ENCODE measurements at places on chromosomes 11 and 22.

DNA sequence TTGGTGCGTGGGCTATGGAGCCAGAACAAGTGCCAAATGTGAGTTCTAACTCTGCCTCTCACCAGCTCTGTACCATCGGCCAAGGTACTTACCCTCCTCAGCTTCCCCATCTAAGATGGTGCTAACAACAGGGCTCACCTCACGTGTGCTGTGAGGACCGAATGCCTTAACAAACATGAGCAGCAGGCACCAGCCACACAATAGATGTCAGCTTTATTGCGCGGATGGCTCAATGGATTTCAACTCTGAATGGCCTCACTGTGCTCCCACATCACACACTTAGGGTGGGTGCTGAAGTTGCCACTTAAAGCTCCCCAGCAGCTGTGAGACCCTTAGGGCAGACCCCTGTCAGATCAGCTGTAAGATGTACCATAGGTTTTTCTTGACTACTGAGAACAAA is 24.1 kb downstream of the RELT start:
- no peak for DNase-seq

DNA sequence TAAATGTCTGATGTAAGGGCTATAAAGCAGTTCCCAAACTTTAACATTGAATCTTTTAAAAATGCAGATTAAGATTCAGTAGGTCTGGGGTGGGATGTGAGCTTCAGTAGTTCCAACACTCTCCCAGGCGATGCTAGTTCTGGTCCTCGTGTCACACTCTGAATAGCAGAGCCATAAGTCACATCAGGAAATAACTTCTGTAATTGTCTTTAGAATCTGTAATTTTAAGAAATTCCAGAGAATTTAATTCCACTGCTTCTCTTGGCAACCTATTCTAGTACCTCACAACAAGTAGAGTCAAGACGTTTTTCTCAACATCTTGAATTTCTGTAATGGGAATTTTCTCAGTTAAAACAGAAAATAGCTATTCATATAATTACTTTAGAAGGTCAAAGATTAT is 223.1 kb downstream of the TMEM135 start:
- DNase-seq = no peak

- DNase-seq = peak; percentile 43
Observed at GRCh38 chr11:131186629-131187101, 183.8 kb upstream of the NTM start.

GRCh38 chr11:63564784-63565350 is 1.7 kb upstream of the PLAAT2 start:
- DNase-seq = peak; percentile 57

DNA sequence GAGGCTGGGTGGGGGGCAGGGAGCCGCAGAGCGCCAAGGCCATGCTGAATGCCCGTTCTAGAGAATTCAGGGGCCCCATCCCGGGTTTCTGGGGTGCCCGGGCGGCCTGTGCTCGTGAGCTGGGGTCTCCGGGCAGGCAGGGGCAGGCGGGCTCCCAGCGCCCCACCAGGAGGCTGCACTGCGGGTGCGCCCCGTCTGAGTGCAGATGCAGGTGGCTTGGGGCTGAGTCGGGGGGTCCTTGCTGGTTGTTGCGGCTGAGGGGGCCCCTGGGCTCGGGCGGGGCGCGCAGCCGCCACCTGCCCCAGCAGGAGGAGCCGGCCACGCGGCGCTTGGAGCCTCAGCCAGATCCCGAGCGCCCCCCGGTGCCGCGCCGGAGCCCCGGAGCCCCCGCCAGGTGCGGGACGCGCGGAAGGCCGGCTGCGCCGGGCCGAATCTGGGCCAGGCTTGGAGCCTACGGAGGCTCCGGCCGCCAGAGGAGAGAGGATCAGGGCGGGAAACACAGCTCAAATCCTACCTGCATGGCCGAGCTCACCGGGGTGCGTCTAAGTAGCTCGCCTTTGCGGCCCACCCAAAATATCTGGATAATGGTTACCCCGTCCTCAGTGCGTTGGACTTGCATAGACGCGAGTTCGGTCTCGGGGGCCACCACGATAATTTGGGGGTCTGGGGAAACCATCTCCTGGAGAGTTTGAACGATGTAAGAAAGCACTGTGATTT is 590 bp upstream of the IGF2 start:
- DNase-seq = peak; percentile 30

DNA sequence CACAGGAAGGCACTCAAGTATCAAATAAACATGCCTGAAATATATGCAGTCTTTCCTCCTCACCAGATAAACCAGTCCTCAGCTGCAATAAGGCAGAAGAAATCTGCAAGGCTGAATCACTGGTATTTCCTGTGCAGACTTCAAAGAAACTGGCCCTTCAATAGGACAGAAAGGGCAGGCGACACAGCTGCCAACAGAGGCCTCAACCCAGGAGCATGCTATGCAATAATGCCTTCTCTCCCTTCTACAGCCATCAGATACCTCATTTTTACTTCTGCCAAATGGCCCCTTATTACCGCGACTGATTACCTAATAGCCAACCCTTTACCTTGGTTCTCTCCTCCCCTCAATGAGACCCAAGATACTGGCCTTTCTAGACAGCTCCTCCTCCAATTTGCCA is 8.0 kb downstream of the NUMA1 start:
- DNase-seq = no peak

- no peak for DNase-seq
Observed at GRCh38 chr11:369336-370018, at the start of gene B4GALNT4. Gene B4GALNT4 (plus strand): TSS chr11:369499. CDS start chr11:369804, 305 bp downstream.

GRCh38 chr11:7889985-7890384 is 41.1 kb downstream of the OR10A6 start:
- DNase-seq = no peak

GRCh38 chr11:22115470-22116029 is 77.3 kb upstream of the ANO5 start:
- DNase-seq = no peak

- DNase-seq = no peak
Observed at GRCh38 chr11:132632641-132633124, 899.6 kb downstream of the OPCML start.

DNA sequence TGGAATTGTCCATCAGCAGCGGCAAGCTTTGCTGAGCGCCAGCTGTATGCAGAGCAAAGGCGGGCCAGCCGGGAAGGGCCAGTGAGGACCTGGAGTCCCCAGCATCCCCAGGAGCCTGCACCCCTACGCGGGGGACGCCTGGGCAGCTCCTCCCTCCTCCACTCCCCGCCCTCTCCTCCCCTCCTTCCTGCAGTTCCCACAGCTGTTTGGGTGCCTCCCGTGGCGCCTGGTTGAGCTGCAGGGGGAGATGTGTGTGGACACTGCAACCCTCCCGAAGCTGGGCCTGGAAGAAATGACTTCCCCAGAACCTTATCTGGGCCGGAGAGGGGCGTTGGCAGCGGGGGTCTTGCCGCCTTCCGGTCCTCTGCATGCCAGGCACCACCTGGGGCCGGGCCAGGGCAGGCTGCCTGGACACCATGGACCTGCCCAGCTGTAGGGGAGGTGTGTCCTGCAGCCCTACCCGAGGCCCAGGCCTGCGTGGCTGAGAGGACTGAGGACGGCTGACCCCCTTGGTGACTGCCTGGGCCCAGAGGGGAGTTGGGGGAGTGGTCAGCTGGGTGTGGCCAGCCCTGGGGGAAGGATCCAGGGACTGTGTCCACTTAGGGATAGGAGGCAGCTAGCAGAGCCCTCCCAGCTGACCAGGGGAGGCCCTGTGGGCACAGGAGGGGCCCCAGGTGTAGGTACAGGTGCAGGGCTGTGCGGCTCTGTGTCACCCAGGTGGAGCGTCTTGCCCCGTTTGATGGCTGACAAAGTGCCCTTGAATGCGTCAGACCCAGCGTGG is 16.8 kb upstream of the MUC6 start:
- DNase-seq = no peak

DNA sequence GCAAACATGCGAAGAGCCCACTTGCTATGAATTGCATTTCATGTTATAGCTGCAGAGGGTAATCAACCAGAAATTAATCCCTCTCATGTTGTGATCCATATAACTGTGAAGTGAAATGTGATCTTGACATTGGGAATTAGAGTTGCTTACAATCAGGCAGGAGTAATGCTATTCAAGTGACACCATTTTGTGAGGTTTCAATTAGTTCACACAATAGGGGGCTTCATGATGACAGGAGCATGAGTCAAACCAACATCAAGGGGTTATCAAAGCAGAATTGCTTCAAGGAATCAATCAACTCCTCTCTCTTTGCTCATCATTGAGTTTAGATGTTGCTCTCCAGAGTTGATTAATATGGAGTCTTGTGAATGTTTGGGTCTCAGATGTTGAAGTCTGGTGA is 1585.2 kb upstream of the TENM4 start:
- no peak for DNase-seq

- DNase-seq = no peak
Observed at GRCh38 chr11:45304111-45304991, 18.2 kb upstream of the SYT13 start.

DNA sequence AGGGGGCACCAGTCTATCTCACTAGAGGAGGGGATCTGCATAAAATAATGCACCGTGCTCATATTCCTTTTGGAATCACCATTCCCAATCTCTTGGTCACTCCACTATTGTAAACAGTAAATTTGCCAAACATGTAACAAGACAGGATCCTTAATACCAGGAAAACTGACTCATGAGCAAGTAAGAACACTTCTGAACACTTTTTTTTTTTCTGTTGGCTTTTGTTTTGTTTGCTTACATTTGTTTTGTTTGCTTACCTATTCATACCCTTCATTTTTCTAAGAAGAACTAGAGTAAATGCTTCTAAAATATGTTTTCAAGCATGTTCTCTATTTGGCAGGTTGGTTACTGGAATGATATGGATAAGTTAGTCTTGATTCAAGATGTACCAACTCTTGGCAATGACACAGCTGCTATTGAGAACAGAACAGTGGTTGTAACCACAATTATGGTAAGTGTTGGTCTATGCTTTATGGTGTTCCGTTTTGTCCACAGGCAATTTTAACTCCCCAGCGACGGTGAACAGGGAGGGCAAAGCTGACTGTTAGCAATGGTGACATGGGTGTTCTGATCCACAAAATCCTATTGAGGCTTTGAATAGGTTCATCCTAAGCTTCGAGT is 111.8 kb downstream of the MSANTD4 start:
- no peak for DNase-seq

- DNase-seq = no peak
Observed at GRCh38 chr11:66012371-66012945, 650 bp downstream of the CST6 start.

GRCh38 chr22:39264349-39265038 is 19.7 kb upstream of the PDGFB start:
- no peak for DNase-seq

- DNase-seq = peak; percentile 70
Observed at GRCh38 chr11:34492806-34493414, 20.7 kb downstream of the ELF5 start.

- DNase-seq = no peak
Observed at GRCh38 chr11:73478737-73479347, 102.6 kb downstream of the RELT start.

DNA sequence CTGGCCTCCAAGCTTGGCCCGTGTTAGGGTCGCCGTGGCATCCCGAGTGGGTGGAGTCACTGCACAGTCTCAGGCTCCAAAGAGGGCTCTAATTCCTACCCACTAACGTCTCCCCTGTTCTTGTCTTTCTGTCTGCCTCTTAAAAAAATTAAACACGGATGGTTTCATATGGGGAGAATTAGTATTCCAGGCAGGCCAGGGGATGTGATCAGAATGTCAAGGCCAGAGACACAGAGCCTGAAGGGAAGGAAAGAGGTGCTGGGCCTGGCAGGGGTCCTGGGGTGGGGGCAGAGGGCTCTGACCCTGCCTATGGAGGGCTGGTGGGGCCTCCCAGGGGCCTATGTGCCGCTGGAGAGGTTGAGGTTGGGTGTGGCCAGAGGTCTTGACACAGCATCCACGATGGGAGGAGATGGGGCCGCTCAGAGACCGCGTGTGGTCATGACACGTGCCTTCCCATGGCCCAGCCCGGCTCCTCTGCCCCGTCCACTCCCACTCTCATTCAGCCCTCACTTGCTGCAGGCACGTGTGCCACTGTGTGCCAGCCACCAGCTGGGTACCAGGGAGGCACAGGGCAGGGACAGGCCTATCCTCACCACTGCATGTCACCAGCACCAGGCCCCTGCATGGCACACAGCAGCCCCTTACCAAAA is 56.5 kb downstream of the FLRT1 start:
- DNase-seq = no peak

DNA sequence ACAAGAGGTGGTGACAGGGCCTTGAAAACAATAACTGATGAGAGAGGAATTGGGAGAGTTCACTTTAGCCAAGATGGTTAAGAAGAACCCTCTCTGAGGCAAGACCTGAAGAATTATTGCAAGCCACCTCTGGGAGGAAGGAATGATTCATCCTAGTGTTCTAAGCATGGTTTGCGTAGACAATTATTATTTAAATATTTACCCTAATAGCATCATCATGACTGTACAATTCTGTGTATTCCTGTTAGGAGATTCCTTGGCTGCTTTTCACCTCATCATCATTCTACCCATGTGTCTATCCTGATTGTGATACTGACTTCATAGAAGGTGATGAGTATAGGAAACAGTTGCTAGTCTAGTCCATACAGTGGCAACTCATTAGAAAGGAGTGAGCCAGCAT is 264.4 kb downstream of the DDX10 start:
- DNase-seq = no peak

- no peak for DNase-seq
Observed at GRCh38 chr11:48037709-48038468, 57.5 kb downstream of the PTPRJ start.

DNA sequence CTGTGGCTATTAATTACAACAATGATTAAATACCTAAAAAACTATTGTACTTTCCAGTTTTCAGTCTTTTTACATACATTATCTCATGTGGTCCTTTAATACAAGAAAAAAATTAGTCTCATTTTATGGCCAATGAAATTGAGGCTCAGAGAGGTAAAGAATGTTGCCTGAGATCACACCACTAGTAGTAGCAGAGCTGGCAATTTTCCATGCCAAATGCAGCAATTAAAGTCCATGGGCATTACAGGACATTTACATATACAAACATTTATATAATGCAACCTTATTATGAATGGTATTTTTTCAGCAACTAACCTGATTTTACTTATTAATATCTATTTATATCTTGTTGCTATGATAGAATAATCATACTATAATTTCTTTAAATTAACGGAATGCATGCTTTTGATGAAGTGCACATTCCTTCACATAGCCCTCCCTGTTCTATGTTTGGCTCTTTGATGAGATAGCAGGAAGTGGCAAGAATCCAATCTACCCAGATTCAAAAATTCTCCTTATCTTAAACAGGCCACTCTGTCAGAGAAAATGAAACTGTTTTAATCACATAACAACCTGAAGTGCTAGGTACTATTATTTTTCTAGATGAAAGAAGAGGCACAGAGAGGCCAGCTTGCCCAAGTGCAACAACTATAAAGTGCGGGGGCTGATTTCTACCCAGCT is 120.9 kb upstream of the LDLRAD3 start:
- DNase-seq = no peak

- DNase-seq = no peak
Observed at GRCh38 chr11:82038154-82038553, 695.5 kb downstream of the FAM181B start.

GRCh38 chr11:125070699-125071254 is 7.7 kb downstream of the SLC37A2 start:
- DNase-seq = no peak

GRCh38 chr11:111936040-111936540 is 1.1 kb upstream of the DIXDC1 start:
- DNase-seq = peak; percentile 66

GRCh38 chr11:24748261-24748660 is 251.4 kb downstream of the LUZP2 start:
- no peak for DNase-seq

Data from DMS79 treated with DMSO at 0.1 percent for 48 hours (cell line).